Activated CD4-positive, alpha-beta T cell treated with anti-CD3 and anti-CD28 coated beads for 36 hours (primary cell): ENCODE measurements at places on chromosomes 1 and 21. TPM values are rescaled to one million over a fixed set of nuclear protein-coding genes. Genes with fewer than 3 reads are reported as not detected.

The LAMC2 gene
- total RNA-seq: 0.91 TPM

The OR2L8 gene
- total RNA-seq: not detected

The PGBD5 gene
- total RNA-seq: not detected

The SPRR1B gene
- not detected for total RNA-seq

The BMP8A gene
- total RNA-seq: 0.16 TPM

The ATP6V1G3 gene
- not detected for total RNA-seq

The ARHGAP29 gene
- 0.23 TPM for total RNA-seq
